ENCODE measurements at places on chromosomes 6 and 20.

GRCh38 chr20:5674176-5674660, 76.0 kb upstream of the SHLD1 start:
- DNase-seq = no peak

DNA sequence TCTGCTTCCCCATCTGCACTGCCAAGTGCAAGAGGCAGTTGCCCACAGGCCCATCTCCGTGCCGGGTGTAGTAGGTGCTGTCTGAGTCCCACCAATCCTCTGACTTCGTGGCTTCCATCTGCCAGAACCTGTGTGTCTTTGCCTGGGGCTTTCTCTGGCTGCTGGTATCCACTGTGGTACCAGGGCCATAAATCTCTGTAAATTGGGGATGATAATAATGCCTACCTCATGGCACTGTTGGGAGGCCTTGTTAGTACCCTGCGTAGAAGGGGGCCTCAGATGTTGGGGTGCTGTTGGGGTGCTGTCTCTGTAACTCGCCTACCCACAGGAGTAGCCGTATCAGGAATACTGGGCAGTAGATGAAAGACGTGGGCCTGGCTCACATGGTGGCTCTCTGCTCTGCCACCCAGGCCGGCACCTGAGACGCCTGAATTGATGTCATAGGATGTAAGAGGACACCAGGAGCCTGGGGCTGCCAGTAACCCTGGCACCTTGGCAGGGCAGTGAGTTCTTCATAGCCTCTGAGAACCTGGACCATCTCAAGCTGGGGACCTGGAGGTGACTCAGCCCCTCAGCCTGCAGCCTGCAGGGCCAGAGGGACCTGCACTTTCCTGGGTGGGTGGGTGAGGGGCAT, 94.1 kb upstream of the RNF24 start:
- no peak for DNase-seq

GRCh38 chr6:87945966-87946365, 101.7 kb upstream of the SPACA1 start:
- no peak for DNase-seq

DNA sequence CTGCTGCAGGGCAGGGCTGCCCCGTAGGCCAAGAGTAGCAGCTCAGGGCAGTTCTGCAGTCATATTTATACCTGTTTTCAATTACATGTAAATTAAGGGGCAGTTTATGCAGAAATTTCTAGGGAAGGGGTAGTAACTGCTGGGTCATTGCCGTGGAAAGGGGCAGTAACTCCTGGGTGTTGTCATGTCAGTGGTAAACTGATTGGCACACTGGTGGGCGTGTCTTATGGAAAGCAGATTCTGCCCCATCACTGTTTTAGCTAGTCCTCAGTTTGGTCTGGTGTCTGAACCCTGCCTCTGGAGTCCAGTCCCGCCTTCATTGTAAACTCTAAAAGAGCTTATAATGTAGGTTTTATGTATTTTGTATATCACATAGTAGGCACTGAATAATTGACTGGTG, 22.1 kb downstream of the MAP3K4 start:
- DNase-seq = no peak

DNA sequence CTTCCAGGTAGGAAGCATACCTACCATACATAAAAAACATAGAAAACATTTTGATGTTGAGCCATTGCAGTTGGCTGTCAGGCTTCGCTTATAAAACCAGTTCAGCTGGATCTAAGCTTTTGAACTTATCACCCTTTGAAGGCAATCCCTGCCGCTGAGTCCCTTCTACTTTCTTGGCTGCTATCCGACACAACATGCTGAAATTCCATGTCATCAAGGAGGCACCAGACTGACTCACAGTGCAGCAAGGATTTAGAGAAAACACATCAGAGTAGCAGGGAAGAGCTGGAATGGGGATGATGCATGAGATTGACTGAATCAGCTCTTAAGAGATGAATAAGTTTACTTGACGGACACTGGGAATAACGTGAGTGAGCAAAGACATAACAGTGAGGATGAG, 135.0 kb upstream of the MAN1A1 start:
- peak; percentile 70 for DNase-seq

GRCh38 chr6:98343004-98343403, 491.4 kb upstream of the POU3F2 start:
- no peak for DNase-seq

DNA sequence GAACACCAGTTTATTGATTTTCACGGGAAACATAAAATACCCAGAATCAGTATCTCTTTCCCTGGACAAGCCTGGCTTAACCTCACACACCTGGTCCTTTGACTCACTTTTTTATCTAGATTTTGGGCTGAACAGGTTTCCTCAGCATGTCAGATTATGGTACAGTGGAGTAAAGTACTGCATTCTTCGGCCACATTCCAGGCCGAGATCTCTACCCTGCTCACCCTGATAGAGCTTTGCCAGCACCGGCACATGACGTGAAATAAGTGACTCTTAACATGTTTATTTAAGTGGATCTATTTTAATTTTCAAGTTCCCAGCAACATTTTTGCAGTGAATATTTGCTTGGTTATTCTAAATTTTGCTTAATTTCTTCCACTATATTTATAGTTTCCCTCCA, 79.0 kb upstream of the POPDC3 start:
- DNase-seq = peak; percentile 12

GRCh38 chr6:75178757-75179156, 27.1 kb downstream of the COL12A1 start:
- DNase-seq = no peak

DNA sequence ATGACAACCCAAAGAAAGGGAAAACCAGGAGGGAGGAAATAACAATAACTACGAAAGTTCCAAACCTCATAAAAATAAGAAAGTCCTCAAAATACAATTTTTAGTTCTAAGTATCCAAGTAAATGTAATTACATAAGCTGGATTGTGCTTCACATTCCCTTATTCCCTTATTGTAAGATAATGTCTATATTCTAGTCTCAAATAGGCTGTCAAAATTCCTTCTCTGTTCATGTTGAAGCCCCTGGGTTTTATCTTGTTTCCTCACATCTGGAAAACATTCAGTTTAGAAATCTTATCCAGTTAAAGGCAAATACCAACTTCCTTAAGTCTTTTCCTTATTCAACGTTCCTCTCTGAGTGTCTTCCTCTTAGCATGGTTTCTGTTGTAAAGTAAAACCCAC, 282.3 kb downstream of the CD109 start:
- no peak for DNase-seq

Data from fibroblast of pulmonary artery (primary cell).